ENCODE measurements at places on chromosomes 11 and 22.

DNA sequence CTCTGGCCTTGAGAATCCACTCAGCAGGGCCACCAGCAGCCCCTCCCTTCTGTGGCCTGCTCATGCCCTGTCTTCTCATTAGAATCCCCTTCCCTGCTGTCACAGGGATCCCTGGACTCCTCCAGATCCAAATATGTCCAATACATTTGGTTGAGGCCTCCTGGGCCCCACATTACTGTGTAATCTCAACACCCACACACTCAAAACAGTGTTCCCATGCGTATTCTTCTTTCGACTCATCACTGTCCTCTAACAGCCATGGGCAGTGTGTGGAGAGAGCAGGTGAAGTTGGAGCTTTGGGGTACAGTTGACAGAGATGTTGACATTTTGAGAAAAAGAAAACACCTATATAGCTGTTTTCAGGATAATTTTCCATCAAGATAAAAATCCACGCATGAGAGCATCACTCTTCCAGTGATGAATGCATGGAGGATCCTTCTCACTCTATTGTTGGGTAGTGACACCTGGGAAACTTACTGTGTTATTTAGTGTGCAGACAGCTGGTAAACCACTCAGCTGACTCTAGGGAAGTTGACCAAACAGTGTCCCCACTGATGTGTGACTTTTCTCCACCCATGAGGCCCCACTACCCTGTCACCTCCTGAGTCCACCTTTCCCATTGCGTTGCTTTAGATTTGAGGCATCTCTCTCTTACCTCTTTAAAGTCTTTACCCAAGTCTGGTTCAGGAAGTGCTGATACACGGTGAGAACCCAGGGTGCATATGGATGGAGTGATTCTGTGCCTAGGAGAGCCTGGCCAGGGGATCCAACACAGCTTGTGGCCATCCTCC is 28.7 kb upstream of the VPREB1 start:
- DNase-seq: no peak

DNA sequence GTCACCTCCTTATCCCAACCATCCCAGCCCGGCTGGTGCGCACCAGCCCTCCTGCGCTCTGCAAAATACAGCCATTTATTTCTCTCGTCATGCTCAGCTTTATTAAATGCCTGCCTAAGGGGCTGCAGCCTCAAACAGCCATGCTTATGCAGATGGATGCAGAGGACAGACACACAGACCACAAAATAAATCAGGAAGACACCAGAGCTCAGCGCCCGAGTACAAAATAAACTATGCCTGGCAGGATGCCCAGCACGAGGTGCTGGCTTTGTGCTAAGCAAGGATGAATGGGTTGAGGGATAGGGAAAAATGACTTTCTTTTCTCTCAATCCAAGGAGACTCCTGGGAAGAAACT is 70.5 kb downstream of the RPUSD4 start:
- no peak for DNase-seq

GRCh38 chr22:38300946-38301345 is 16.3 kb downstream of the CSNK1E start:
- no peak for DNase-seq

GRCh38 chr22:37119872-37120271 is 10.4 kb upstream of the TMPRSS6 start:
- DNase-seq: no peak

DNA sequence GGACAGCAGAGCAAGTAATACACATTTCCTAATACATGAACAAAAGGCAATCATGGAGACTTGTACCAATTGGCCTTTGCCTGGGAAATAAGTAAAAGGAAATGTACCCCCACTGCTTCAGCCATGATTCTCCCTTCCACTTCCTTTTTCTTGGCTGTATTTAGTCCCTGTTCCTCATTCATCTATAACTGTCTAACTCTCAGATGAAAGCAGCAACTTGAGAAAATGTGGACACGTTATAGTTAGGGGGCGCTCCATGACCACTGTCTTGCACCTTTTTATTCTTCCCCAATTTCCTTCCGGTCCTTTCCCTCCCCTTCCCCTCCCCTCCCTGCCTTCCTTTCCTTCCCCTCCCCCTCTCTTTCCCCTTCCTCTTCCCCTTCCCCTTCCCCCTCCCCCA is 61.3 kb upstream of the BARX2 start:
- no peak for DNase-seq

GRCh38 chr11:17188675-17189074 is 19.1 kb downstream of the PIK3C2A start:
- no peak for DNase-seq

DNA sequence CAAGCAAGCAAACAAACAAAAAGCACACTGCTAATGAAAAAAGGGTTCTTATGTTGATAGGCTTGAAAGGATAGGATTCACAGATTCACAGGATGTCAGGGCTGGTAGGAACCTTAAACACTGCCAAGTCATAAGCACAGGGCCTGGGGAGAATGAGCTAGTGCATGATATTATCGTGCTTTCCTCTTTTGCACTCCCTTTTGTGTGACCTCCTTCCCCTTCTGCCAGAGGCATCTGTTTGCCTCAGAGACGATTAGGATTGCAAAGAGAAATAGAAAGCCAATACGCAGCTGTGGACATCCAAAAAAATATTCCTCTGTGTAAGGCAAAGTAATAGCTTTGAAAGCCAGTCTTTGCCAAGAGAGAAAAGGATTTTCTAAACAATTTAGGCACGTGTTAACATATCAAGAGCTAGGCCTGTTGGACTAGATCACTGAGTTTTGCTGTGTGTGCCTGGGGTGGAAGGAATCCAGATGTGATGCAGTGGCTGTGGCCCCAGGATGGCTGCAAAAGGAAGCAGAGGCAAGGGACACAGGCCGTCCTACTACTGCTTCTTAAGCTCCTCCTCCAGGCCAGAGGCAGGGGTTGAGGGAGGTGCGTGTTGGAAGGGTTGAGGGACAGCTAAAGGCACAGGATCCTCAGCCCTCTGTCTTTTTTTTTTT is 30.6 kb downstream of the MCHR1 start:
- no peak for DNase-seq

DNA sequence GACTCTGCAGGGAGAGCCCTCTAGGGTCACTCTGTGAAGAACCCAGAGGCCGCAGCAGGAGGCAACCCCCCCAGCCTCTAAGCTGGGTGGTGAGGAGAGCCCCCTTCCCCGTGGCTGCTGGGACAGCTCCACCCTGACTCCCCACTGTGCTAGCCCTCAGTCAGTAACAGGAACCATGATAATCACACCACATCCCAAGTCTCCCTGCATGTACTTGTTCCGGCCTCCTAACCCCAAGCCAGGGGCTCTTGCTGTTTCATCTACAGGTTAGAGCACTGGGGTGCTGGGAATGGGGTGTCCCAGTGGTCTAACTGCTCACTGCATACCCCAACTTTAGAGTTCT is 26.9 kb downstream of the ARVCF start:
- DNase-seq: no peak

- no peak for DNase-seq
These were observed 175.2 kb downstream of the WNT11 start for GRCh38 chr11:76030968-76031590.

DNA sequence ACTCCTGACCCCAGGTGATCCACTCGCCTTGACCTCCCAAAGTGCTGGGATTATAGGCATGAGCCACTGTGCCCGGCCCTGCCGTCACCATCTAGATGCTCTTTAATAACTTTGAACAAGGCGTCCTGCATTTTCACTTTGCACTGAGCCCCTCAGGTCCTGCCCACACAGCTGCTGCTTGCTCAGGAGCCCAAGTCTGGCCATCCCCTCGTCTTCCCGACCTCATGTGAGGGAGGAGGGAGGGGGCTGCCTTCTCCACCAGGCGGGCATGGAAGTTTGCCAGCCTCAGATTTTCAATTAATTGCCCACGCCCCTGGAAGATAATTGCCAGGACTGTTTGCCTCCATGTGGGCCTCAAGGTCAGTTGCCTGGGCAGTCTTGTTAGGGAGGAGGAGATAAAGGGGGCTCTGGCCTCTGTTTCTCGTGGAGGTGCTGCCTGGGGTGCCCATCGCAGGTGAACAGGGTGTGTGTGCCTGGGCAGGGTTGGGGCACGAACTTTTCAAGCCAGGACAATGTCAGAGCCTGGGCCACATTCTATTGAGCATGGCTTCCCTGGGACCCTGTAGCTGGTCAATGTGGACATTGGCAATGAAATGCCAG is 27.9 kb upstream of the MYEOV start:
- DNase-seq: no peak

DNA sequence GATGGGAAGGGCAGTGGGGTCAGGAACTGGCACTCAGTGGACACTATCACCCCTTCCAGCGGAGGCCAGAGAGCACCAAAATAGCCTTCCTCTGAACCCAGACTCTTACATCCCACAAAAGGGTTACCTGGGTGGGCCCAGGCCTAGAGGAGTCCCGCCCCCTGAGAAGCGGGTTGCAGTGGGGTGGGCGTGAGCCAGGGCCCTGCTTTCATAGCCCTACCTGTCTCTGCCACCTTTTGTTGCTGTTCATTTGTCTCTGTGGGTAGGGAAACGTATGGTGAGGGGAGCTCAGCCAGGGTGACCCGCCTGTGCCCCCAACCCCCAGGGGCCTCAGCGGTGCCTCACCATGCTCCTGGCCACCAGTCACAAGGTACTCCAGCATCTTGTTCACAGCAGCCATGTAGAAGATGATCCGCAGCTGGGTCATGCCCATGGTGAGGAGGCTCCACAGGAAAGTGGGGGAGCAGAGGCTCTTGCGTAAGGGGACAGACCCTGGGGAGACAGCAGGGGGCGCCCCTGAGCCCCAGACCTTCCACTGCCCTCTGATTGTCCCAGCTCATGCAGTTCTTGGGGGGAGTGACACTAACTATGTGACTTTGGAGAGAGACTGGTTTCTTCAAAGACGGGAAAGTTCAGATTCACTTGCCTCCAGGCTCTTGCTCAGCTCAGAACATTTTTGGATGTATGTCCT is 24.0 kb downstream of the SLC43A1 start:
- DNase-seq: no peak

- DNase-seq: no peak
These were observed 7.0 kb downstream of the RIBC2 start for GRCh38 chr22:45420539-45420938.

DNA sequence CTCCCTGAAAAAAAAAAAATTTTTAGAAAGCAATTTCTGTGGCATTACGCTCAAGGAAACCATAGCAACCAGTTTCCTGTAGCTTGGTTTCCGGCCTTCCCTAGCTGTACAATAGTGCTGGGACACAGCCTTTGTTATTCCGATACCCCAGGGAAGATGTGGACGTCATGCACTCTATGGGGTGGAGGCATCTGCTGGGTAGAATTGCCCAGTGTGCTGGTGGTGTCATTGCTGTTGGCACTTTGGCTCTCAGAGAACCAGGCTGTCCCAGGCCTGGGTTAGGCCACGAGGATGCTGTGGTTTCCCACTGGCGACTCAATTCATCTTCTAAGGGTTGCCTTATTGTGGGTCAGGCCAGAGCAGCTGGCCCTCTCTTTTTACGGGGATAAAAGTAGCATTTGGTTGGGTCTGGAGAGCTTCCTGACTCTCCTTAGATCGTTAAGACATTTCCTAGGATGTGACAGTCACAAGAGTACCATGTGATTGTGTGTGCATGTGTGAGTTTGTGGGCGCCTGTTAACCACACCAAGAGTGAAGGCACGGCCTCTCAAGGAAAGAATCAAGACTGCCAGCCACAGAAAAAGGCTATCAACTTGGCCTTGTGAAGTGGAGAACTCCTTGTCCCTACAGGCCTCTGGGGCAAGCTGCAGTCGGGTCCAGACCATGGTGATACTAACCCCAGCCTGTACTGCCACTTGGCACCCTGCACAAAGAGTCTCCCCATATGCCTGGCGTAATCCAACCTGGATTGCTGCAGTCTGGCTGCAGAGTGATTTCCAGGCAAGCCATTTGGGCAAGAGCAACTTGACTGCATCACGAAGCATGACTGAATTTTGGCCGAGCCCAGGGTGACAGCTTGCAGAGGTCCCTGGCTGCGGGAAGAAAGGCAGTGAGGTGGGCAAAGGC is 35.9 kb upstream of the NAV2 start:
- DNase-seq: no peak

GRCh38 chr22:50569896-50570535 is 7.3 kb upstream of the SYCE3 start:
- no peak for DNase-seq

DNA sequence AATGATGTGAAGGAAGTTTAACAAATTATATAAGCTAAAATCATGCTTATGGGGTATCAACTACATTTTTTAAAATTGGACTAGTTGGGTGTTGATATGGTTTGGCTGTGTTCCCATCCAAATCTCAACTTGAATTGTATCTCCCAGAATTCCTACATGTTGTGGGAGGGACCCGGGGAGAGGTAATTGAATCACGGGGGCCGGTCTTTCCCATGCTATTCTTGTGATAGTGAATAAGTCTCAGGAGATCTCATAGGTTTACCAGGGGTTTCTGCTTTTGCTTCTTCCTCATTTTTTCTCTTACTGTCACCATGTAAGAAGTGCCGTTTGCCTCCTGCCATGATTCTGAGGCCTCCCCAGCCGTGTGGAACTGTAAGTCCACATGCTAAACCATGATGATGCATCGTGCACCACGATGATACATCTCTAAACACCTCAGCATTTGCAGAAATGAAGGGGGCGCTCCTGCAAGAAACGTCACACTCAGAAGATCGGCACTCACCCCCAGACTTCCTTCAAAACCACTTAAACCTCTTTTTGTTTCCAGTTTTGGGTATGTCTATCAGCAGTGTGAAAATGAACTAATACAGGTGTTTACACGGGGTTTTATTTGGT is 340.0 kb downstream of the SHANK2 start:
- no peak for DNase-seq

GRCh38 chr22:23109441-23109978 is 32.3 kb downstream of the RSPH14 start:
- no peak for DNase-seq
